Activated naive CD4-positive, alpha-beta T cell treated with anti-CD3 and anti-CD28 coated beads, Interleukin-2, amount 50 U/mL, for 72 hours (primary cell): ENCODE measurements at places on chromosomes 11 and 22. TPM values are rescaled to one million over a fixed set of nuclear protein-coding genes. Genes with fewer than 3 reads are reported as not detected.

DNA sequence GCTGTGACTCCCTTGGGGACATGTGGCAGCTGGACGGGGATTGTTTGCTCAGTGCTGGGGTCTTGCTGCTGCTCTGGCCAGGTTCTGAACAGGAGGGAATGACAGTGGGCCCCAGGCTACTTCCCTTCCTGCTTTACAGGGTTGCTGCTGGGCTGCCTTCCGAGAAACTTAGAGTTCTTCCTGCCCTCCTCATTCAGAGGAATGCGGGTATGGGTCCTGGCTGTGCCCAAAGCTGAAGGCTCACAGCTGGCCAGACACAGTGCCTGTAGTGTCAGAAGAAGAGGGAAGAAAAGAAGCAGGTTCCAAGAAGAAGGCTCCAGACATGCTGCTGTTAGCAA is 108.3 kb upstream of the PARVA start:
- DNase-seq: no peak

- DNase-seq: no peak
Measured at GRCh38 chr22:39444937-39445465, 11.8 kb upstream of the MGAT3 start.

- DNase-seq: no peak
Measured at GRCh38 chr11:9802291-9802861, 138.5 kb downstream of the SWAP70 start.

FBLN1 gene
- total RNA-seq: 0.39 TPM

DNA sequence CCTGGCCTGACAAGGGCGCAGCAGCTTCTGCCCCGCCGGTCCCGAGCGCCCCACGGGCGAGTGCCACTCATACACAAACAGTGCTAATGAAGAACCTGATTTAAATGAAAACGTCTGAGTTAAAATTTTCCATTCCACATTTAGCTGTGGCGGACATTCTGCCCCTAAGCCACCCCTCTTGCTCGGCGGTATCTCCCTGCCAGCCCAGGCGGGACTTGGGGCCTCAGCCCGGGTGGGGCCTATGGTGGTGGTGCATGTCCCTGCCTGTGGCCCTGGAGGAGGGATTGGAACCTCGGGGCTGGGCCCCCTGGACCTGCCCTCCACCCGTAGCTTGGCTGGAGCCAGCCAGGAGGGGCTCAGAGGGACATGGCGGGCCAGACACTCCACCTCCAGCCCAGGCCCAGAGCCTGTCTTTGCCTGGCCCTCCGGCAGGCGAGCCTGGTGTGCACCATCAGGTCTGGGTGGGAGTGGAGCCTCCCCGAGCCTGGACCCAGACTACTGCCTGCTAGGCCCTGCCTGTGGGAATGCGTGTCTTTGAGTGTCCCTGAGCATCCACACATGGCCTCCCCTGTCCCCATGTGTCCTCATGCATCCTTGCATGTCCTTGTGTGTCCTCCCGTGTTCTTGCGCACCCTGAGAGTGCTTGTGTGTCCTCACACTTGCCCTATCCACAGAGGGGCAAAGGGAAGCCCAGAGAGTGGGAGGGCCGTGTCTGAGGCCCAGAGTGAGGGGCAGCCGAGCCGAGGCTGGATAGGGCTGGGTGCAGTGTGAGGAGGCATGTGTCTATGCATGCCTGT is 4.4 kb downstream of the ZDHHC8 start:
- no peak for DNase-seq

DNA sequence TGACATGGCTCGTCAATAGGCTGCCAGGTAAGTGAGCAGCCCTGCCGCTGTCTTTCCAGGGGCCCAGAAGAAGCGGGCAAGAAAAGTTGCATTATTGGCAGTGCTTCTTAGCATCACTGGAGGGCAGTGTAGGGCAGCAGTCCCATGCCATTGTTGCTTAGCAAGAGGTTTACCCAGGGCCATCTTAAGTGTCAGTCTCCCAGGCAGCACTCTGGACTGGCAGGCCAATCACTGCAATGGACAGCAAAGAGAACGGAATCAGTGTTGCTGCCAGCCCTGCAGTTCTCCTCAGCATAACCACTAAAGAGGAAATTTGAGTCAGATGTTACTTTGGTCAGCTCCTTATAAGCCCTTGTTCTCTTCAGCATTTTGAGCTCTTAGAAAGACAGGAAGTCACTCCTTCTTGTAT is 13.4 kb upstream of the GRK2 start:
- no peak for DNase-seq

DNA sequence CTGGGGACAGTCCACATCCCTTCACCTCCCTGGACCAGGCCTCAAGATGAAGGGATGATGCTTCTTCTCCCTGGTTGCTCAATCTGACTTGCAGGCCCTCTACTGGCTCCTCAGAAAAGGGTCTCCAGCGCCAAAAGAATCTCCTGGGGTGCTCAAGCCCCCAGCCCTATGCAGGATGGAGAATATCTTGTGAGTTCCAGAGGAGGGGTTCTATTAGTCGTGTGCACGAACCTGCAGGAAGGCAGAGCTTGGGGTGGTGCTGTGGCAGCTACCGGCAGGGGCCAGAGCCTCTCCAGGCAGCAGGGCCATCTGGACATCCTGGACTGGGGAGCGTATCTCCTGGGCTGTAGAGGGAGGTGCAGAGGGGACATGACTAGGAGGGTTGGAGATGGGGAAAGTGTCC is 1339.5 kb downstream of the BRD1 start:
- no peak for DNase-seq

THY1 gene
- not detected for total RNA-seq

KCNQ1OT1 gene
- 0.30 TPM for total RNA-seq

DNA sequence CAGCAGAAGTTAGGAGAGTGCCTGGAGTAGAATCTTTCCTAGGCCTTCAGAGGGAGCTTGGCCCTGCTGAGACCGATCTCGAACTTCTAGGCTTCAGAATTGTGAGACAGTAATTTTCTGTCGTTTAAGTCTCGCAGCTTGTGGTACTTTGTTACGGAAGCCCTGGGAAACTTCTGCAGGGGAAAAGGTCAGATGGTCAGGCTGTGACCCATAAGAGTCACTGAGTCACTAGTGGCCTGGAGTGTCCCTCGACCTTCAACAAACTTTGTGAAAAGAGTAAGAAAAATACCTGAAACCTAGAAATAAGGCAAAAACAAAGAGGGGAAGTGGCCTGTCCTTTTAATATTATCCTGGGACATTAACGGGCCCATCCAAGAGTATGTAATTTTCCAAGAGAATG is 34.6 kb downstream of the CSNK2A3 start:
- DNase-seq: no peak

- no peak for DNase-seq
Measured at GRCh38 chr11:127629200-127629599, 628.6 kb upstream of the KIRREL3 start.

DNA sequence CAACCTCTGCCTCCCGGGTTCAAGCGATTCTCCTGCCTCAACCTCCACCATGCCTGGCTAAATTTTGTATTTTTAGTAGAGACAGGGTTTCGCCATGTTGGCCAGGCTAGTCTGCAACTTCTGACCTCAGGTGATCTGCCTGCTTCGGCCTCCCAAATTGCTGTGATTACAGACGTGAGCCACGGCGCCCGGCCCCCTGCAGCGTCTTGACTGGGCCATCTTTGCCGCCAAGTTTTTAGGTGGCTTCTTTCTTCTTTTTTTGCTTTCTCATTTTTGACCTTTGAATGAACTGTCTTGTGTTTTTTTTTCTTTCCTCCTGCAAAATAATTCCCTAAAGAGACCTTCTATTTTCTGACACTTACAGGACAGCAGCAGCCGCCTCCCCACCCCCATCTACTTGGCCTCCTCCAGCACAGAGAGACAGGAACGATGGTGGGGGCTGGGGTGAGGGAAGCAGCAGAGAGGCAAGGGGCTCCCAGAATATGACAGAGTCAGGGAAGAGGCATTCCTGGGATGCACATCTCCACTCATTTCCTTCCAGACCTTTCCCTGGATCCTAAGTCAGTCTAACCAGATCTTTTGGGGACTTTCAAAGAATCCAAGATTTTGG is 92.6 kb upstream of the ALX4 start:
- DNase-seq: no peak
